ENCODE measurements at places on chromosomes 16 and 17.

GRCh38 chr16:68451676-68452075 is 3.4 kb upstream of the SMPD3 start:
- no peak for DNase-seq

DNA sequence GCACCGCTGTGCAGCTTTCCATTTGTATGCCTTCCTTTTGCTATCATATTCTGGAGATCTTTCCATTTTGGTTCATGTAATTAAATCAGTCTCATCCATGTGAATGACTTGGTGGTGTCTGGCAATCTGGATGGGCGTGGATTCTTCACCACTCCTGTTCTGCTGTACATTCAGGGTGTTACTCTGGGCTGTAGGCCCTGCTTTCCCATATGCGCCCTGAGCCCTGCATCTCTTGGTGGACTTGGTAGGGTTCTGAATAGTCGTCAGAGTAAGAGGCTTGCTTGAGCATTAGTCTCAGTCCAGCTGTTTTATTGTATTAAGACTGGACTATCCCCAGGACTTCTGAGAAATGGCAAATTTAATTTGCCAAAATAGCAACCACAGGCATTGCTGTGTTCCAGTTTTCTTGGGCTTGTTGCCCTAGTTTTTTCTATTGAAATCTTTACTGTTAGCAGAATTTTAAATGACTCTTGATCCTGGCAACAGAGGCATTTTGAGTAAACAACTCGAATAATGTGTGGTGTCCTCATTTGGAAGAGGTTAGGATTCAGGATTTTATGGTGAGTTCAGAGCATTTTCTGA is 14.9 kb downstream of the BANP start:
- no peak for DNase-seq

- no peak for DNase-seq
Observed at GRCh38 chr16:89596061-89596689, 17.3 kb upstream of the DPEP1 start.

- no peak for DNase-seq
Observed at GRCh38 chr16:58670177-58670576, 14.4 kb downstream of the SLC38A7 start.

GRCh38 chr16:15487336-15488284 is 53.2 kb downstream of the BMERB1 start:
- DNase-seq = no peak

- no peak for DNase-seq
Observed at GRCh38 chr17:8747742-8748141, 3.1 kb upstream of the CCDC42 start.

- DNase-seq = no peak
Observed at GRCh38 chr16:50616883-50617645, 64.0 kb downstream of the SNX20 start.

GRCh38 chr16:84527532-84528269 is 23.2 kb upstream of the MEAK7 start:
- DNase-seq = no peak

DNA sequence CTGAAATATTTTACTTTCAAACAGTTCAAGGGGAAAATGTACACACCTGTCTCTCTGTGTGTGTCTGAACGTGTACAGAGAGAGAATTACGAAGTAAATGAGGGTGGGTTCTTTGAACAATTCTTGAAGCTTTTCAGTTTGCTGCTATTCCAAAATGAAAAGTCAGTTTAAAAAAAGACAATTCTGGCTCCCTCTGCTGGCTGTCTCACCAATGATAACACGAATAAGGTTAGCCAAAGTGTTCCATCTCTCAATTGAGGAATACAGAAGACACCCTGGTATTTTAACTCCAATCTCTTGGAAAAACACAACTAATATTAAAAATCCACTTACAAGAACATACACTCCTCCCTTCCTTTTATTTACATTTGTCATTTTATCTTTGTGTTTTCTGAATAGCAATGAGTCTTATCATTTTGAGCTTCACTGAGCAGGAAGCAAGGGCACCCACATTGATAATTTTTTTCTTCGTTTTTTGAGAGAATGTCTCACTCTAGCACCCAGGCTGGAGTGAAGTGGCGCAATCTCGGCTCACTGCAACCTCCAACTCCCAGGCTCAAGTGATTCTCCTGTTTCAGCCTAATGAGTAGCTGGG is 20.5 kb downstream of the EFTUD2 start:
- DNase-seq = no peak

GRCh38 chr17:31594416-31594815 is 202.9 kb downstream of the RAB11FIP4 start:
- no peak for DNase-seq

DNA sequence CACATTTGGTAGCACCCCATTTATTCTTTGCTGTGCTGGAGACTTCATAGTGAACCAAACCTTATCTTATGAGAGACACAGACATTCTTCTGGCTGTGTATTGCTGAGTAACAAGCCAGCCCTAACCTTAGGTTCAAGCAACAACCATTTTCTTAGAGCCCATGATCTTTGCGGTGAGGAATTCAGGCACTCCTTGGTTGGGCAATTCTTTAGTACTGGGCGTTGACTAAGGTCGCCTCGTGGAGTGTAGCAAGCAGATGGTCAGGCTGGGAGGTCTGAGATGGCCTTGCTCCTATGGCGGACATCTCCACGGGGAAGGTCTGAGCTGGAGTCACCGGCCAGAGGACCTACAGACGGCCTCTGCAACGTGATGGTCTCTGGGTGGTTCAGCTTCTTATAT is 43.1 kb downstream of the ARSG start:
- no peak for DNase-seq

DNA sequence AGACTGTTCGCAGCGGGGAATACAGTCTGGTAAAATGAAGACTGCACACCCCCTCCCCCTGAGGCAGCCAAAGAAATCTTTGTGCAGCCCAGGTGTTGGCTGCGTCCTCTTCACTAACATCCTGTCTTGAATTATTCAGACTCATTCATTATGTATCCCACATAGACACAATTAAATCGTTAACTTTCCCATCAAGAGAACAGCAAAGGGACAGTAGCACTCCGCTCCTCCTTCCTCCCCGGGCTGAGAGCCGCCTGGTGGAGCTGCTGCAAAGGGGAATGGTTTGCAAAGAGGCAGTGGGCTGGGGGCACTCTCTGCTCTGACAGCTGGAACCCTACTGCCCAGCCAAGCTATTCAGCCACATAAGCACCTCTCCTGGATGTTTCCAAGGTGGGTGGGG is 290.0 kb upstream of the SOX9 start:
- no peak for DNase-seq

GRCh38 chr17:79311373-79311772 is 236.7 kb downstream of the ENGASE start:
- DNase-seq = no peak

DNA sequence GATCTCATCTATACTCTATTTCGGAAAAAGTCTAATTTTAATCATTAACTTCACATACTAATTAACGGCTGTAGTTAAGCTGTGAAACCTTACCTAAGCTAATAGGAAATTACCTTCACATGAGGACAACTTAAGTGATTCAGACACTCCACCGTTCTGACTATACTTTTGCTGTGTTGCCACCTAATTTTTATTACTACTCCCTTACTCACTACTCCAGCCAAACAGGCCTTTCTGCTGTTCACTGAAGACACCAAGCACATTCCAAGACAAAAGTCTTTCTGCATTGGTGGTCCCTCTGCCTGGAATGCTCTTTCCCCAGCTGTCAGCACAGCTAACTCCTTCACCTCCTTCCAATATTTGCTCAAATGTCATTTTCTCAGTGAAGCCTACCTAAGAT is 1.3 kb downstream of the CMTR2 start:
- no peak for DNase-seq

DNA sequence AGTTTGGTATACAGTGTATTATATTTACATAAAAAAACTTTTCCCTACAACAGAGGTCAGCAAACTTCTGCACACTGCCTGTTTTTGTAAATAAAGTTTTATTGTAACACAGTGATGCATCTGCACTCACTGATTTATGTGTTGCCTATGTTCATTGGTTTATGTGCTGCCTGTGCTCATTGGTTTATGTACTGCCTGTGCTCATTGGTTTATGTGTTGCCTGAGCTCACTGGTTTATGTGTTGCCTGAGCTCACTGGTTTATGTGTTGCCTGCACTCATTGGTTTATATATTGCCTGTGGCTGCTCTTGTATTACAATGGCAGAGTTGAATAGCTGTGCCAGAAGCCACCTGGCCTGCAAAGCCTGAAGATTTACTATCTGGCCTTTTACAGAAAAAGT is 81.6 kb downstream of the MYH11 start:
- no peak for DNase-seq

DNA sequence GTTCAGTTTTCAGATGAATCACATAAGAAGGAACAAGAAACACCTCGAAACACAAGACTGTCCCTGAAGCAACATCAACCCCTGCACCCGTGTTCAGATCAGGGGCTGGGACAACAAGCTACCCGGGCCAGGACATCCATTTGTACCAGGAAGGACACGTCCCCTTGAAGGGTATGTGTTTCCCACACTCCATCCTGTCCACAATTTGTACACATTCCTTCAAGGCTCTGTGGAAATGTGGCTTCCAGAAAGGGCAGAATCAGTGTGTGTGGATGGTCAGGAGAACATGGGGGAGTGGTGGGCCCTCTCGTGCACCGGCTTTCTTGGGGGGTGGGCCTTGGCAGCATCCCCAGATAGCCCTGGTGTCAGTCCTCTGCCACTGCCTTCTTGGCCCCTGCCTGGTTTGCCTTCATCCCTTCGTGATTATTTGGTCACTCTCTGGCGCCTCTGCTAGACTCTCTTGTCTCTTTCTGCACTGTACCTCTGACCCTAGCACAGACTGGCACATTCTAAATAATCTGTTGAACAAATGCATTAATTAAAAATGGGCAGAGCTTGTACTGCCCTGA is 10.3 kb downstream of the KIFC3 start:
- no peak for DNase-seq

DNA sequence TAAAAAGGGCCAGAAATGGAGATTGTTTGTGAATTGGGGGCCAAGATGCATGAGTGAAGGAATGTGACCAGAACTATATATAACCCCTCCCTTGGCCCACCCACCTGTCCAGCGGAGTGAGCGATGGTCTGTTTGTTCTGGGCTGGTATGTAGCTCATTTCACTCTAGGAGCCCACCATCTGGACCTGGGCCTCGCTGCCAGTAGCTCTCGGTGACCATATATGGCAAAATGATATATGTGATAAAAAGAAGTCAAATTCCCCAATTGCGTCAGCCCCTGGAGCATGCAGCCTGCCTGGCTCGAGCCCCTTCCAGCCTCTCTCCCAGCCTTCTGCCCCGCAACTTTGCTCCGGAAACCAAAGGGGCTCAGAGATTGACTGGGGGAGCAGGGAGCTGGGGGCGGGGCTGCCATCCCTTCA is 47.3 kb downstream of the CCDC42 start:
- DNase-seq = no peak

GRCh38 chr17:57751348-57751971 is 6.4 kb upstream of the CCDC182 start:
- no peak for DNase-seq

DNA sequence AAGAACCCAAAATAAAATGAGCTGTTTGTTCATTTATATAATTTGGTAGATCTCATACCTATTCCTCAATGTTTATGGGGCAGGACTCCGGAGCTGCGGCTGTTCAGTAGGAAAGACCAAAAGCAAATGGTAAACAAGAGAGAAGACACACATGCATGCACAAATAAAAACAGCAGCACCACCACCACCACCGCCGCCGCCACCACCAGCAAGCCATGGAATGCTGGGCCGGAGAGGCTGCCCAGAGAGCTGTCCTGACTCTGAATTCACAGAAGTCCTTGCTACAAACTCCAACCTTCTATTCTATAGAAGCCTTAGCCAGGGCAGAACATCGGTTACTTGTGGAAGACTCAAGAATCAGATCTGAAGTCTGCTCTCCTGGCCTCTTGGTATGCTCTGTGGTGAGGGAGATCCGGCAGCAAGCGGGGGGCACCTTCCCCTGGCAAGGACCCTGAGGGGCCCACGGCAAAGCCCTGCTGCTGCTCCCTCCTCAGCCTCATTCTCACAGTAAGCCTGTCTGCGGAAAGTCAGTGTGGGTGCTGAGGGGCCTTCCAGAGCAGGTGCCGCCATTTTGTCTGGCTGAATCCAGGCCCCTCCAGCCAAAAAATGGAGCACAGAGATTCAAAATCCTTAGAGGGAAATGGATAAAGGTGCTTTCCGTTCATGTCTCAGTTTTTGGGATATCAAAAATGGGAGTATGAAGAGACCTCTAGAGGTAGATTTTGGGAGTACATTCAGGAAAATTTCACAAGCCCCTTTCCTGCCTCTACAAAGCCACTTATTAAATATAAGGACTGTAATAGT is 6.4 kb upstream of the FOXJ1 start:
- DNase-seq = no peak

DNA sequence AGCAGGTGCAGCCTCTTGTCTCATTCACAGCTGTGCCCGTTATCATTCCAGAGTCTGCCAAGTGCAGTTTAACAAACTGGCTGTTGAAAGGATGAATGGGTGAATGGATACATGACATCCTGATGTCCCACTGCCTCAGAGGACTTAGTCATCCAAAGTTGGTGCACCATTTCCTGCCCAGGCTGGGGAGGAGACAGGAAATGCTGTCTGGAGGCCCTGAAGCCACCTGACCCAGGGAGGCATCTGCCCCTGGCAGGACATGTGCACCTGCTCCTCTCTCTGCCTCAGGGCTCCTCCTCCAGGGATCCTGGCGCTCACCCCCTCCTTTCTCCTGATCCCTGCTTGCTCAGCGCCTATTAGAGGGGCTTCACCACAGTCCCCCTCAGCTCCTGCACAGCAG is 1.8 kb upstream of the CD300C start:
- DNase-seq = peak; percentile 50

- DNase-seq = no peak
Observed at GRCh38 chr17:78826421-78826820, 14.2 kb downstream of the USP36 start.

DNA sequence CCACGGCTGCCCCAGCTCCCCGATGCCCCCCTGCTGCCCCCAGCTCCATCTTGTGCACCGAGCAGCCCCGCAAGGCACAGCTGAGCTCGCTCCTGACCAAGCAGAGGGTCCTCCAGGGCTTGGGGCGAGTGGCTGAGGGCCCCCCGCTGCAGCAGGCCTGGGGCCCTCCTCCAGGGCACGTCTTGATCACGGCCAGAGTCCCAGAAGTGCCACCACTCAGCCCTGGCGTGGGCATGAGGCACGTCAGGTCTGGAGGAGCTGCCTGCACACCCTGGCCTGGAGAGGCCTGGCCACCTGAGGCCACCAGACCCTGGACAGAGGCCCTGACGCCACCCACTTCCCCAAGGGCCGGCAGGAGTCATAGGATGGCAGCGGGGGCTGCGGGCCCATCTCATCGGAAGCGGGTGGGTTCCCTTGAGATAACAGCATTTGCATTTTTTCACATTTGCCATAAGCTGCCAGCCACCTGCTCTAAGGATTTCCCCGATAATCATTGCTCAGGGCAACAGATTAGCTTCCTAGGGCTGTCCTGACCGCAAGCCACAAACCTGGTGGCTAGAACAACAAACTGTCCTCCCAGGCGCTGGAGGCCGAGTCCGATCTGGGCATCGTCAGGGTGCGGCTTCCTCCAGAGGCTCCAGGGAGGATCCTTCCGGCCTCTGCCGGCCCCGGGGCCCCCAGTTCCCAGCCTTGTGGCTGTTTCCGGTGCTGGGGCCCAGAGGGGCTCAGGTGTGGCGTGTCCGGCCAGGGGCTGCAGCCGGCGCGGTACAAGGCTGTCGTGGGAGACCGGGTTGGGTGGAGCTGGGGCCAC is 23.9 kb upstream of the C1QTNF8 start:
- no peak for DNase-seq

GRCh38 chr17:38588788-38589174 is 17.0 kb downstream of the SRCIN1 start:
- DNase-seq = no peak

- no peak for DNase-seq
Observed at GRCh38 chr16:51532551-51532950, 381.5 kb upstream of the SALL1 start.

Data from activated naive CD8-positive, alpha-beta T cell treated with anti-CD3 and anti-CD28 coated beads, Interleukin-2, amount 10 ng/mL, durations not matched to agents 7 days and 5 days (primary cell).